ENCODE measurements at places on chromosomes 7 and 10.

DNA sequence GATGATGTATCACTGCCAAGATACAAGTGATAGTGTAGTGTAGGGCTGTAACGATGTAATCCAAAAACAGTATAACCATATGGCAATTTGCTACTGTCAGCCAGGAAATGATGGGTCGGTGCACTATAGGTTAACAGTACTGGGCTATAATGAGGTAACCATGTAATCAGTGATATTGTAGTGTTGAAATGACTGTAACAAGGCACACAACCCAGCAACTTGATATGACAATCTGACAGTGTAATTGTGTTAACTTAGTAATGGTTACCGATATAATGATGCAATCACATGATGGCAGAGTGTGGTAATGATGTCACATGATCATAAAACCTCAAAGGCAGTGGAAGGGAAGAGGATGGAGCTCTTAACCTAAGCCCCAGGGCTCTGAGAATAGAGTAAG, 73.8 kb upstream of the SLF2 start:
- no peak for DNase-seq

- DNase-seq: no peak
These were observed 35.8 kb downstream of the IQCE start for GRCh38 chr7:2594599-2594998.

DNA sequence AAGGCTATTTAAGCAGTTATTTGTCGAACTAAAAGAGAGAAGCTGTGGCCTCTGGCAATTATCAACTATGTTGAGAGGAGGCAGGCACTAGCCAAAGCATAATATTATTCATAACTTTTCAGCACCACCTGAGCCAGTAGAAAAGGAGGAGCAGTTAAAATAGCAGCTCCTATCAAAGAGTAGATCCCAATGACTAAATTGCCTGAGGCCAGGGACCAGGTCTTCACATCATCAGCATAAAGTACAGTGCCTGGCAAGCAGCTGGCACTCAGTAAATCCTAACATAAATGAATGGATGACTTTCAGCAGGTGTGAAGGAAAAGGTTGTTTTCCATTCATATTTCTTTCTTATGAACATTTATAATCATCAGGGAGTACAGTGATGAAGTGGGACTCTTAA, 309.0 kb upstream of the IMMP2L start:
- no peak for DNase-seq

DNA sequence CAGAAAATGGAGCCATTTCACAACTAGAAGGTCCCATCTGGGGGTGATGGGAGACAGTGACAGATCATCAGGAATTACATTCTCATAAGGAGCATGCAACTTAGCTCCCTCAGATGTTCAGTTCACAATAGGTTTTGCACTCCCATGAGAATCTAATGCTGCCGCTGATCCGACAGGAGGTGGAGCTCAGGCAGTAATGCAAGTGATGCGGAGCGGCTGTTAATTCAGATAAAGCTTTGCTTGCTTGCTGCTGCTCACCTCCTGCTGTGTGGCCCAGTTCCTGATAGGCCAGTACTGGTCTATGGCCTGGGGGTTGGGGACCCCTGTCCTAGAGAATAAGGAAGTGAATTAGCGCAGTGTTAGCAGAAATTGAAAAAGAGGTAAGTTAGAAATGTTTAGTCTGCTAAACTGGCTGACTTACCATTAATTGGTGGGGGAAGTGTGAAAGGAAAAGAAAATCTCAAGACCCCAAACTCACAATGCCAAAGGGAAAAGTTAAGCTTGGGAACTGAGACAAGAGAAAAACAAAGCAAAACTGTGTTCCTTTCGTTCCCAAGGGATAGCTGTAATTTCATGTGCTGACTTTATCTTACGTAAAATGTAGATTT, 76.4 kb downstream of the LYZL2 start:
- DNase-seq: no peak

DNA sequence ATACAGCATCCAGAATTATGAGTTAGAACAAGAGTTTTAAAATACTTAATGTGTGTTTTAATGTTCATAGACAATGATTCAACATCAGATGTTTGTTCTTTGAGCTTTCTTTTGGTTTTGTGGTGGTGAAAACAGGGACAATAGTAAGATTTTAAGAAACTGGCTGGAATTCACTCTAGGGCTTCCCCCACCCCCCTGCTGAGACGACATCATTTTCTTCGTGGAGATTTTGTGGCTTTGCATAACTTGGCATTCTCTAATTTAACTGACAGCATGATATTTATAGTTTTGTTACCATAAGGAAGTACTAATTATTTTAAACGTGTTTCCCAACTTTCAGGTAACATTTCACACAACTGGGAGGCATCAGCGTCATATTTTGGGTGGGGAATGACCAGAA, 184.1 kb downstream of the BICC1 start:
- DNase-seq: peak; percentile 6

DNA sequence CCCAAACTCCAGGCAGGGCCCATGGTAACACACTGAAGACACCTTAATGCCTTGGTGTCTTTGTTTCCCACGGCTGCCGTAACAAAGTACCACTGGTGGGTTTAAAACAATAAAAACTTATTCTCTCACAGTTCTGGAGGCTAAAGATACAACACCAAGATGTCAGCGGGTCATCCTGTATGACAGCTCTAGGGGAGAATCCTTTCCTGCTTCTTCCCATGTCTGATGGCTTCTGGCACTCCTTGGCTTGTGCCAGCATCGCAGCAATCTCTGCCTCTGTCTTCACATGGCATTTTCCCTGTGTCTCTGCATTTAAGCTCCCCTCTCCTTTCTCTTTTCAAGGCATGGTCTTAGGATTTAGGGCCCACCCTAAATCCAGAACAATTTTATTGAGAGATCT, 33.1 kb downstream of the PRSS2 start:
- no peak for DNase-seq

DNA sequence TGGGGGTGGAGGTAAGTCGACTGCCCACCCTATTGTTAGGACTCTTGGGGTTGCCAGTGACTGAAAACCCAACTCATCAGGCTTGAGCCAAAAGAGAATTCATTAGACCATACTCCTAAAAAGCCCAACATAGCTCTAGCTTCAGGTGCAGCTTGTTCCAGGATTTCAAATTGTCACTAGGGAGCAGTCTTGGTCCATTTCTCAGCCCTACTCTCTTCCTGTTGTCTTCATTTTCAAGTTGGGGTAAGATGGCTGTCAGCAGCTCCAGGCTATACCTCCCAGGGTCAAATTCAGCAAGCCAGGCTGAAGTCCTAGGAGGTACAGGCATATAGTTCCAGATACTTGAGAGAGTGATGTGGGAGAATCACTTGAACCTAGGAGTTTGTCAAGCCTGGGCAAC, 14.9 kb upstream of the COL13A1 start:
- peak; percentile 61 for DNase-seq

GRCh38 chr7:155291045-155291530, 6.6 kb upstream of the INSIG1 start:
- peak; percentile 57 for DNase-seq

DNA sequence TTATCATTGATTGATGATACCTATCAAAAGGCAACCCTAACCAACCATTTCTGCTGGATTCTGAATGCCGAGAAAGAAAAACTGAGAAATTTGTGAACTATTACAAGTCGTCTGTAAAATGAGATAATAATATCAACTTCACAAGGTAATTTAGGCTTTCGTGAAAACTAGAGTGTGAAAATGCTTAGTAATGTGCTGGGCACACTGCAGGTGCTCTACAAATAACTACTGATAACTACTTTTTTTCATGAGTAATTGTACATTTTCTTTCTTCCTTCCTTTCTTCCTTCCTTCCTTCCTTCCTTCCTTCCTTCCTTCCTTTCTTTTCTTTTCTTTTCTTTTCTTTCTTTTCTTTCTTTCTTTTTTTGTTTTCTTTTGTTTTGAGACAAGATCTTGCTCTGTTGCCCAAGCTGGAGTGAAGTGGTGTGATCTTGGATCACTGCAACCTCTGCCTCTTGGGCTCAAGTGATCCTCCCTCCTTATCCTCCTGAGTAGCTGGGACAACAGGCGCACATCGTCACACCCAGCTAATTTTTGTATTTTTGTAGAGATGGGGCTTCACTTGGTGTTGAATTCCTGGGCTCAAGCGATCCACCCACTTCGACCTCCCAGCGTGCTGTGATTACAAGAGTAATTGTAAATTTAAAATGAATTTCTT, 42.9 kb downstream of the BMPR1A start:
- no peak for DNase-seq

DNA sequence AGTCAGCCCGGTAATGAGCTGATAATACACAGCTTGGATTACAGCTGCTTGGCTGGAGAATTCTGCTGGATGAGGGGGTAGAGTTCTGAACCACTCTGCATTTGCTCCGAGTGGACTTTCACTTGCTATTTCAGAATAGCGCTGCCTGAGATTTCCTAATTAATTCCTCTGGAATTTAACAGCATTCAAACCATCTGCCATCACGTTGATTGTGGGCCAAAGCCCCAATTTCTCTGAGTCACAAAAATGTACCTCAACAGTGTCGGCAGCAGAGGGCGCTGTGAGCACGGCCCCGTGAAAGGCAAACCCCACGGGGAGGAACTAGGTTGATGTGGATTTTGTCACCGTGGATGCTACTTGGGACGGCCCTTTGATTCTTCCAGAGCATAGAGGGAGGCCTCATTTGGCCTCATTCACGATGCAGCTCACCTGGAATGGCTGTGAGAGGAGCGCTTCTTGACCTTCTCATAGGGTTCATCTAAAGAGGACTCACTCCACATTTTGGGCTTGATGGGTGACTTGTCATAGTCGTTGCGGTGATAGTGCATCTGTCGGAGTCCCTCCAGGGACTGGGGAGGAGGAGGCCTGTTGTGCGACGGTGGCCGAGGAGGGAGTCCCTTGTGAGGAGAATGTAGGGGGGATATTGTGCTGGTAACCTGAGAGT, 73.3 kb downstream of the PRPF18 start:
- DNase-seq: peak; percentile 43

DNA sequence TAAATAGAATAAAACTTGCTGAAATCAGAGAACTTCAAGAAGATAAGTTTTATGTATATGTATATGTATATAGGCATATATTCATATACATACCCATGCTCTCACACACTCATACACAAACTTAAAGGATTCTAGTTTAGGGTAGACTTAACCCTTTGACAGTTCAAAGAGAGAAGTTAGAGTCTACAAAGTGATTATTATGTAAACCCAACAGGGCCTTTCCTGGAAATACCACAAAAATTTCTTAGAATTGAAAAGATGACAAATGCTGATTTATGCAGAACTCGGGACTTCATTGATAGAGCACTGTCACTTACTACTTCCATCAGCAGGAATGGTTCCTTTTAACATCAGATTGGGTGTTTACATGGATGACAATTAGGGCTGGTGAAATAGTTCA, 763.5 kb downstream of the AUTS2 start:
- DNase-seq: no peak

GRCh38 chr10:13684252-13684791, 97.6 kb downstream of the PRPF18 start:
- DNase-seq: peak; percentile 82

GRCh38 chr10:74924251-74924963, 98.0 kb downstream of the KAT6B start:
- peak; percentile 97 for DNase-seq

DNA sequence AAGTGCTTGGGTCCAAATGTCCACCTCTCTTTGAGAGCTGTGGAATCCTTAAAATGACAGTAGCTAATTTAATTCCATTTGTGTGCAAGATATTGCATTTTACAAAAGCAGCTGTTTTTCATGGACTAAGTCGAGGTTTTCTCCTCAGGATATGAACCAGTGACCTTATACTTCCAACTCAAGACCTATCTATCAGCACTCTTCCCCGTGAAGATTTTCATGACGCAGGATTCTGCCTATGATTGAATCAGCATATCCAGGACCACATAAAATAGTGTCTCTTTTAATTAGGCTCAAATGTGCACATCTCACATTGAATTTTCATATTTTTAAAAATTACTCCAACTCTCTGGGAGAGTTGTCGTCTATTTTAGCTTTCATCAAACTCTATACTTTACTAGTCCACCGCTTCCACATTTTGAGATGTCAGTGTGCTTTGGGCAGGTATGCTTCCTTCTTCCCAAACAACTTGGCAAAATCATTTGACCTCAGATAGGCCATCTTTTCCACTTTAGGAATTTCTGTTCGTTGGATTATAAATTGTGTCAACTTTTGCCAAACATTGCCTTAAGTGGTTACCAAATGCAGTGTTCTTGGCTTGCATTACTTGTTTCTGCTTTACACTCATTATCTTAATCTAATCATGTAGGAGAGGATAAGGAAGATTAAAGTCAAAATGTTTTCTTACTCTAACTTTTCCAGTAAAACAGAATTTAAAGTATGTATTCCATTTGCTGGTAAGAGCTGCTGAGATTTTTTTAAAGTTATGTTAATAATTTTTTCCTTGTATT, 39.4 kb downstream of the SEMA3A start:
- DNase-seq: no peak

DNA sequence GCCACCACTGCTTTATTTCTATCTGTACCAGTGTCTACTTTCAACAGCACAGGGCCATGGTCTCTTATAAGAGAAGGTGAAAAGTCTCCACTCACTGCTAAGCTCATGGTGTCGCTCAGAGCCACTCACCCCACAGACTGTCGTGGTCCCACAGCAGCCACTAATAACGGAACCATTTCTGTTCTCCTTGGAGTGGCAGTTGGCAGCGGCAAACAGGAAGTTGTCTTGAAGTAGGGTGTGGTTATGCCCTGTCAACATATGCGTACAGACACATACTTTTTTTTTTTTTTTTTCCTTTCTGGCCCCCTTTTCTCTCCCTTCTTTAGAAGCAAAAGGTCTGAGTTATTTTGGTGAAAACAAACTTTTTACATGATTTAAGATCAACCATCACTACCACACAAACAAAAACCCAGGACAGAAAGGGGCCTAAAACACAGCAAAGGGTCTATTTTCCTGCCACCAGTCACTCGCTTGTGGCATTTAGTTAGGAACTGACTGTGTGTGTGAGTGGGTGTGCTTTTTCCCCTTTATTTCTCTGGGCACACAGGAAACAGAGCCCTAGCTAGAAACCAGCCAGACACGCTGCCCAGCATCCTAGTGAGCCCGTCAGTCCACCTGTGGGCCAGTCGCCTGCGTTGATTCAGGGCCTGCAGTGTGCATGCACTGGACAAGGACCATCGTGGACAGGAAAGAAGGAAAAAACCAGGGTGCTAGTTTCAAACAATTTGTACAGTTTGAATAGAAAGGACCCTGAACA, 96.7 kb upstream of the EFCAB10 start:
- DNase-seq: no peak

GRCh38 chr10:35696392-35697287, 54.5 kb upstream of the FZD8 start:
- no peak for DNase-seq

- DNase-seq: no peak
These were observed 63.7 kb upstream of the ZPBP start for GRCh38 chr7:50156706-50157105.

GRCh38 chr10:70952921-70953320, 64.6 kb upstream of the PCBD1 start:
- DNase-seq: no peak

DNA sequence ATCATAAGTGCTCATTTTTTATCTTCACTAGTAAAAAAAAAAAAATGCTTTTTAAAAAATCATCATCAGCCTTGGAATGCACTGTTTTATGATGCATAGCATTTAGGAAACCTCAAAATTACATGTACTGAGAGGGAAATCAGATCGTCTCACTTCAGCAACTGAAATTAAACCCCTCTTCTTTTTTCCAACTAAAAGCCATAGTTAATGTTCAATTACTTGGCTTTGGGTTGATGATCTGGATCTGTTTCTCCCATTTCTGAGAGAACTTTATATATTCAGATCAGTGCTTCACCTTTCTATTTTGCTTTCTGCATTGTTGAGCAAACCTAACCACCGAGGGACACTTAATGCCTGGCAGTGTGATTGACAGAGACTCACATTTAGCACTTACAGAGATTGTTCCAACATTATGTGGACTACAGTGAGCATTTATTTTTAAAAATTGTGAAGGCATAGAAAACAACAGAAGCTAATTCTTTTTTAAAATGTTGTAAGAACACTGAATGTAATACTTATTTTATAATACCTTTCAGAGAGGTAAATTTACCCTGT, 678.4 kb downstream of the PHTF2 start:
- no peak for DNase-seq

Data from iris pigment epithelial cell (primary cell).